ENCODE measurements at places on chromosomes 3 and 15.

- DNase-seq = no peak
Measured at GRCh38 chr3:159210336-159210735, 408.5 kb downstream of the MFSD1 start.

GRCh38 chr15:100881573-100882336 is 2.1 kb downstream of the ALDH1A3 start:
- no peak for DNase-seq

DNA sequence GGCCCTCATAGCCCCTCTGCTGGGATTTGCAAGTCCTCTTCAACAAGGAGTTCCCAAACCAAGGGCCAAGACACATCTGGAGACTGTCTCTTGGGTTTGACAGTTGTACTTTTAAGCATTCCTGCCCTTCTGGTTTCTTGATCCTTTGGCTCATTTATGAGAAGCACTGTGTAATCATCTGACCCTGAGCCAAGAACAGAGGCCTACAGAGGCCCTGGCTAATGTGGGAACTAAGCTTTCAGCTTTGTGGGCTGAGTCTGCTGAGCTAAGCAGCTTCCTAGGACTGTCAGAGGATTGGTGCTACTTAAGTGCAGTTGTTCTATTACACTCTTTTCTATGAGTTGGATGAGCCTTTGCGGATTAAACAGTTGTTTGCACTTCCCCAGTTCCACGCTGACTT is 178.3 kb downstream of the KBTBD8 start:
- no peak for DNase-seq

DNA sequence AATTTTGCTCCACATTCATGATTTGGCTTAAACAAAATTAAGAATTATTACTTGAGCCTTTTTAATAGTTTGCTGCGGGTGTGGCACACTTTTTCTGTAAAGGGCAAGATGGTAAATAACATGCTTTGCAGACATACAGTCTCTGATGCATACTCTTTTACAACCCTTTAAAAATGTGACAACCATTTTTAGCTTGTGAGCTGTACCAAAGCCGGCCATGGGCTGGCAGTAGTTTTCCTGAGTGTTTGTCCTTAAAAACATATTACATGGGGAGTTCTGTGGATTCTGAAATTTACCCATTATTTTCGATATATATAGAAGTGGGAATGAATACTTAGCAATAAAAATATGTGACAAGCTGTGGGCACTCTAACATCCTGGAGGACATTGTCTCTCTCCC is 163.4 kb downstream of the FNDC3B start:
- DNase-seq = no peak

- no peak for DNase-seq
Measured at GRCh38 chr3:31103623-31104180, 209.2 kb upstream of the GADL1 start.

DNA sequence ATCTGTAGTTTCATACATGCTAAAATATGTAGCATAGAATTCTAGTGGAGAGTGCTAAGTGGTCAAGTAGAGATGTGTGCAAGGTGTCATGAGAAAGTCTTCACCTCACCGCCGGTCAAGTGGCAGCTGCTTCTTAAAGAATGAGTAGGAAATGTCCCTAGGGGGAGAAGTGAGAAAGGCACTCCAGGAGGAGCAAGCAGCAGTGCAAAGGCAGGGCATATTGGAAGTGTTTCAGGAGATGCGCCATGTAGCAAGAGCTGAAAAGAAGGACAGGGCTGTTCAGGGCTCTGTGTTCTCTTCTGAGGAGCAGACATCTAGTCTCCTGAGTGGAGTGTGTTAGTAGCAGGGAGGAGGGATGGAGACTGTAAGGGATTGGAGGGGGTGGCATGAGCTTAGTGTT is 312.4 kb upstream of the SEMA6D start:
- no peak for DNase-seq

DNA sequence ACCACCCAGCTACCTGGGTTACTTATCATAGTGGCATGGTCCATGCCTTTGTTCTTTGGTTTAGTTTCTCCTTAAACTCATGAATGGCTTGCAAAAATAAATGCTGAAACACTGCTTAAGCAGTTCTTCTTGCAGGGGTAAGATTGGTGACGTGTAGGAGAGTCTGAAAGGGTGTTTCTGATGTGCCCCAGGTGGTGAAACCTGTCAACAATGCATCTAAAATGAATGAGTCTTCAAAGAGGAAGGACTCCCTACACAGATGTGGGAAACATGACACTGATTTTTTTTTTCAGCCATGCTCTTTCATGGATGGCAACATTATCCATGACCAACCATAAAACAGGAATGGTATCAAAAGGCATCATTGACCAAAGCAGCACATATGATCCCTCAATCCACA is 72.0 kb downstream of the KCNH8 start:
- DNase-seq = peak; percentile 54

DNA sequence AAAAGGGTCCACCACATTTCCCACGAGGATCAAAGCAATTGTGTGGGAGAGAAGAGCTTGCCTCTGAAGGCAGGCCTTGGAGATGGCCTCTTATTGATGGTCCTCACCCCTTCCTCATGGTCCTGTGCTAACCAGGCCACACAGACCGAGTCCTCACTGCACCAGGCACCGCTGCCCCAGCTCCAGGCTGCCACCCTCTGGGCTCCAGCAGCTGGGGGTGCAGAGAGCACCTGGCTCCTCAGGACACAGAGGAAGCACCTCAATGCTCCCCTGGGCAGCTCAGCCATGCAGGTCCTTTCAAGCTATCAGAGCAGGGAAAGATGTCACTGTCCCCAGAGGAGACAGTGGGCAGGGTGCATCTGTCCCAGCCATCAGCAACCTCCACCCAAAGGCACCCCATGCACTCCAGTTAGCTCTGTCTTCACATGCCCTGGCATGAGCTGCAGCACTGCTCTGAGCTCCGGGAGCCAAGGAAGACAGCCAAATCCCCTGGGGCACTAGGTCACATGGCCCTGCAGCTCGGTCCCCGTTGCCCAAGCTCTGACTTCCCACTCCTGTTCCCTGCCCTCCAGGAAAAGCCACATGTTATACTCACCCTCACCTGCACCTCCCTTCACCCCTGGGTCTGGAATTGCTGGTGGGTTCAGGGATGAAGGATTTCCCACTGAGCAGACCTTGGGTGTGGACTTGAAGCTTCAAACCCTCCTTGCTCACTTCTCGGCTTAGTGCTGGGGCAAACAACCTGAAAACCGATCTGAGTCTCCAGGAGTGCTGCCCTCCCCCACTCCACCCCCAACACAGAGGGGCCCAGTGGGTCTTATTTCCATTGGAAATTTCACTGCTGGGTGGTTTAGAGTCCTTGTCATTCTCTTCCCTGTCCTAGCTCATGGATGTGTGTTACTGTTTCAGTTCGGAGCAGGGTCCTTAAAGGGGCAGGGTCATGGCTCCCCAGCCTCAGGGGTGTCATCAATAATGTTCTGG is 32.6 kb downstream of the ALS2CL start:
- no peak for DNase-seq

GRCh38 chr3:170179432-170179831 is 2.1 kb downstream of the PHC3 start:
- DNase-seq = no peak

DNA sequence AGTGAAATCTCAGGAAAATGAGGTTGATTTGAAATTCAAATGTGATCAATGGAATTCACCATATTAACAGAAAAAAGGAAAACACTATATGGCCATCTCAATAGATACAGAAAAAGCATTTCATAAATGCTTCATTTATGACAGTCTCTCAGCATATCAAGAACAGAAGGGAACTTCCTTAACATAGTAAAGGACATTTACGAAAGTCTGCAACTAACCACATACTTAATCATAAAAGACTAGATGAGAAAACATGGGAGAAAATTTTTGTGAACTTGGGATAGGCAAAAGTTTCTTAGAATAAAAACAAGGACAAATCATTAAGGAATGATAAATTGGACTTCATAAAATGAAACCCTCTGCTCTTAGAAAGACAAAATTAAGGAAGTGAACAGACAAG is 24.7 kb upstream of the TIPARP start:
- DNase-seq = no peak

DNA sequence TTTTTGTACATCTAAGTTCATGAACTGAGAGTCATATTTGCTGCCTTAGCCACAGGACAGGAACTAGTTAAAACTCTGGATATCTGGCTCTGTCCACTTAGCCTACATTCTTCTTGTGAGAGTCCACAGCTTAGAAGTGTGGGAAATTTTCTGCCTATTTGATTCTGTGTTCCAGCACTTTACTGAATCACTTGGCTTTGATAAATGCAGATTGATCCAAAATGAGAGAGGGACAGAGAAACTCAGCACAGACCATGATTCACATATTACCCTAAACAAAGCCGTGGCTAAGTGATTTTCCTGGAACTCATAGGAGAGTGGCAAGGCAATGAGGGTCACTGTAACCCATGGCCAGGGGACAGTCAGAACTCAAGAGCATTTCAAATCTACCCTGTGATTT is 87.5 kb upstream of the CADPS start:
- DNase-seq = no peak

GRCh38 chr15:92123962-92124656 is 269.6 kb upstream of the ST8SIA2 start:
- no peak for DNase-seq

DNA sequence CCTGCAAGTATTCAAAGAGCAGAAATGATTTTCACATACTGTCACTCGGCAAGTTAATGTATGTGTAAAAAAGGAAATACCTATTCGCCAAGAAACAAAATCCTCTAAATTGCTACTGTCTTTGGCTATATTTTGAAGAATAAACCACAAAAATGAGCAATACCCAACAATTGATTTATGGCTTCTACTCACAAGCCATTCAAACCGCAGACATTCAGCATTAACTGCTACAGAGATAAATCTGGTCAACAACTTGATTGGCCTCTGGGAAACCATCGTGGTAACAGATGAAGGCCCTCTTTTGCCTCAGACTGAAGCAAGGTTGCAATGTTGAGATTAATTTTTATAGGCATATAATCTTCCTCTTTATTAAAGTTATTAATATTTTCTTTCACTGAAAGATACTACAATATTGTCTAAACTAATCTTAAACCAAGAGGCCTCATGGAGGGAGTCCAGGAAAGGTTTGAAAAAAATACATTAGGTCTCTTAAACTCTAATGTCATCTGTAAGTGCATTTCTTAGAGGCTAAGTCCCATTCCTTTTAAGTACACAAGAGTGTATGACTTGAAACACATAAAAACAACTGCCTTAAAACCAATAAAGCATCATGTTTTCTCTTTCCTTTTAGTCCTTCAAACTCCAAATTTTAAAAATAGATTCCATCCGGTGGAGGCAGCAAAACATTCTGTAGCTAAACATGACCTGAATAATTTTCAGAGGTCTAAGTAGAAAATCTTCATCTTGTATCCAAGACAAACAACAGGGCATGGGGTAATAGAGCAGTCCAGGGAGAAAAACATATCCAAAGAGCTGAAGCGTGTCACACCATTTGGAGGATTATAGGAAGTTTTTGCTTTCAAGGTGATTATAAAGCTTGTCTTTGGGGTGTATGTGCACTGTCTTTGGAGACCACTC is 162.4 kb upstream of the TGFBR2 start:
- no peak for DNase-seq

- DNase-seq = no peak
Measured at GRCh38 chr3:43076857-43077256, 29.0 kb downstream of the POMGNT2 start.

DNA sequence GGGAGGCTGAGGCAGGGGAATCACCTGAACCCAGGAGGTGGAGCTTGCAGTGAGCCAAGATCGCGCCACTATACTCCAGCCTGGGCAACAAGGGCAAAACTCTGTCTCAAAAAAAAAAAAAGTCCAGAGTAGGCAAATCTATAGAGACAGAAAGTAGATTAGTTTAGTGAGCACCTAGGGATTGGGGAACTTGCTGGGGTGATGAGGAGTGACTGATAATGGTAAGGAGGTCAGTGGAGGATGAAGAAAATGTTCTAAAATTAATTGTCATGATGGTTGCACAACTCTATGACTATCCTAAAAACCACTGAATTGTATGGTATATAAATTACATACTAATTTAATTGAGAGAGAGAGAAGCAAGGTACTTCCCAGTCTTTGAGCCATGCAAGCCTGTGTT is 27.8 kb upstream of the LYZL4 start:
- DNase-seq = no peak

DNA sequence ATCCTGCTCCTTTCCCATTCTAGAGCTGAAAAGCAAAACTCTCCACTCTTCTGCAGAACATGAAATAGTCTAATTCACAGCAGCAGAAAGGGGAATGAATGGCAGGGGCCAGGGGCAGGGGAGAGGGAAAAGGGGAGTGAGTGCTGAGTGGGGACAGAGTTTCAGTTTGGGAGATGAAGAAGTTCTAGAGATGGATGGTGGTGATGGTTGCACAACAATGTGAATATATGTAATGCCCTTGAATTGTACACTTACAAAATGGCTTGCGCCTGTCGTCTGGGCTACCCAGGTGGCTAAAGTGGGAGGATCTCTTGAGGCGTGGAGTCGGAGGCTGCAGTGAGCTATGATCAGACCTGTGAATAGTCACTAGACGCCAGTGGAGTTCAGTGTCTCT is 78.5 kb upstream of the MEF2A start:
- DNase-seq = no peak

- no peak for DNase-seq
Measured at GRCh38 chr15:35926007-35926380, 380.0 kb upstream of the DPH6 start.

- DNase-seq = no peak
Measured at GRCh38 chr15:52230073-52230472, 38.9 kb upstream of the GNB5 start.

- no peak for DNase-seq
Measured at GRCh38 chr3:99199021-99199420, 297.5 kb upstream of the DCBLD2 start.

DNA sequence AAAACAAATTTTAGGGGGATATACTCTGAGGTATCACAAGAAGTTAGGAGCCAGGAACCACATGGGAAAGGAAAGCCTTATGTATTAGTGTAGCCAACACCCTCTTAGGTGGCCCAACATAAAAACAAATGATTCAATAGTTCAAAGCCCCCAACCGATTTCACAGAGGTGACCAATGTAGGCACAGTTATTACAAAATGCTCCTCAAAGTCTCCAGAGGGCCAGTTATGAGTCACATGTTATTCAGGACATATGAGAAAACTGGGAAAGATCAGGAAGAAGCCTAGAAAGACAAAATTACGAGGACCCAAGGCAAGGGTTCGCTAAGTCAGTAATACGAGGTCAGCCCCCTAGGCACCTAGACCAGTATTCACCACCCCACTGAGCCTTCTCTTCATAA is 29.9 kb upstream of the FBN1 start:
- DNase-seq = no peak

GRCh38 chr3:80234706-80235105 is 466.9 kb upstream of the ROBO1 start:
- DNase-seq = no peak

DNA sequence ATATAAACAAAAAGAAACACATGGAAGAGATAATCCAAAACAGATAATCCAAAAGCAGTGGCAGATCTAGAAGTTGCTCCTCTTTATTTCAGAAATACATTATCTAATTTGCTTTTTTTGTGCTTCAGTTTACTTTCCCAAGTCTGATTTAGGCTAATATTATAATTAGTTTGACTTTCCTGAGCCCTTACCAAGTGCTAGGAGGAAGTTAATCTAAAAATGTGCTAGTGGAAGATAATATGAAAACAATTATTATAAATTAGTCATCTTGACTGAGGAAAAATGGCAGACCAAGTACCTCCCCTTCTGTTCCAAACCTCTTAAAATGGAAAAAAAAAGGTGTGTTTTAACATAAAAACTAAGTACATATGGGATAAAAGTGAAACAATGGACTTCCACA is 17.5 kb downstream of the SLC9A9 start:
- DNase-seq = no peak
